ENCODE measurements at places on chromosomes 2 and 18.

DNA sequence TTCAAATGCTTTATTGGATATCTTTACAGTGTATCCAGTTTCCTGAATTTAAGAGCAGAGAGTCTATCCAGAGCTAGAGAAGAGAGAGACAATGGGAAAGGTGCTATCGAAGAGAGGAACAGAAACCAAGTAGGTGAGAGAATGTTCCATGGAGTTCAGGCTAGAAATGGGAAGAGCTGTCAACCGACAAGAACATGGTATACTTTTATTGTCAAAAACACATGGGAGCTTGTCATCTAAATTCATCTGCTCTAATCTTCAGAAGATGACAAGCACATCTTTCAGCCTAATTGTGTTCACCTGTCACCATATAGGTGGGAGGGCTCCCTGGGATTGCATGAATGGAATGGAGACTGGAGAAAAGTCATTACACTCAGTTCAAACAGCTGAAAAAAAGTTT, 690.4 kb upstream of the LRATD1 start:
- DNase-seq = no peak

- DNase-seq = no peak
Measured at GRCh38 chr2:127704641-127705390, 3.5 kb downstream of the SFT2D3 start.

DNA sequence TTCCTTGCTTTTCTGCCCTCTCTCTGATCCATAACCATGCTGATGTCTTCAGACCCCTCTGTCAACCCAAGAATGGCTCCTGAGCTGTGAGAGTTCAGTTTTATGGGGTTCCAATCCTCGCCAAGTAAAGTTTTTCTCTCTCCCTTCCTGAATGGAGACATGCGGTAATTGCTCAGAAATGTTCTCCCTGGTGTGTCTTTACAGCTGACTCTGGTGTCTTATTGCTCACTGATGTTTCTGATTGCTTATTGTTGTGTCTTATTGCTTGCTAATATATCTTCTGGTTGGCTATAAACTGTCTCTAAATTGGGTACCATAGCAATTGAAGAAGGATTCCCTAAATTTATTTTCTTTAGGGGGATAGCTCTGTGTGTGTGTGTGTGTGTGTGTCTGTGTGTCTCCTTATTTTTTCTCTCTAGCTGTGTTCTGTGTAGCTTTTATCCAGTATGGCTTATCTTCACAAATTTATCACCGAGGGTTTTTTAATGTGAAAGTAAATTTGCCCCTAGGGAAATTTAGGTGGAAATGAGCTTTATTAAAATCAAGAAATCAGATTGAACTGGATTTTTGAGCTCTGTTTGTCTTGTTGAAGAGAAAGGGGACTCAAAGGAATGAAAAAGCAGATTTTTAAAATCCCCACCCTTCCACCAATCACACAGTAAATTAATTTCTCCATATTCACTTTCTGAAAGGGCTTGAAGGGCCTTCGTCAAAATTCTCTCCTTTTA, 19.5 kb downstream of the MGAT5 start:
- DNase-seq = no peak

GRCh38 chr2:212013626-212014025, 525.0 kb downstream of the ERBB4 start:
- no peak for DNase-seq

DNA sequence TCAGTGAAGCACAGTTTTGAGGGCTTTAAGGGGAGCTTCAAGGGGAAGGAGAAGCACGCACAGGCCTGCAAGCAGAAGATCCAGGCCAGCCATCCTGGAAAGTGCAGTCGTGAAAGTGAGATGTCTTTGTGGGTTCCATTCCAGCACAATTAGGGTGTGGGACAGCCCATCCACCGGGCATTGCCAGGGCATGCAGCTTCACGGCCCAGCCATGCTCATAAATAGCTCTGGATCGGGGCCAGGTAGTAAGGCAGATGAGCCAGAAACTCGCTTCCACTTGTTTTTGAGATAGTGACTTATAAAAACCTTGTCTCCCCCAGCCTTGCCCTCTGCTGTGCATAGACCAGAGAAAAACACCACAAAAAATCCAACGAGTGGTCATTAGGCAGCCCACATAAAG, 21.0 kb downstream of the KDSR start:
- no peak for DNase-seq

DNA sequence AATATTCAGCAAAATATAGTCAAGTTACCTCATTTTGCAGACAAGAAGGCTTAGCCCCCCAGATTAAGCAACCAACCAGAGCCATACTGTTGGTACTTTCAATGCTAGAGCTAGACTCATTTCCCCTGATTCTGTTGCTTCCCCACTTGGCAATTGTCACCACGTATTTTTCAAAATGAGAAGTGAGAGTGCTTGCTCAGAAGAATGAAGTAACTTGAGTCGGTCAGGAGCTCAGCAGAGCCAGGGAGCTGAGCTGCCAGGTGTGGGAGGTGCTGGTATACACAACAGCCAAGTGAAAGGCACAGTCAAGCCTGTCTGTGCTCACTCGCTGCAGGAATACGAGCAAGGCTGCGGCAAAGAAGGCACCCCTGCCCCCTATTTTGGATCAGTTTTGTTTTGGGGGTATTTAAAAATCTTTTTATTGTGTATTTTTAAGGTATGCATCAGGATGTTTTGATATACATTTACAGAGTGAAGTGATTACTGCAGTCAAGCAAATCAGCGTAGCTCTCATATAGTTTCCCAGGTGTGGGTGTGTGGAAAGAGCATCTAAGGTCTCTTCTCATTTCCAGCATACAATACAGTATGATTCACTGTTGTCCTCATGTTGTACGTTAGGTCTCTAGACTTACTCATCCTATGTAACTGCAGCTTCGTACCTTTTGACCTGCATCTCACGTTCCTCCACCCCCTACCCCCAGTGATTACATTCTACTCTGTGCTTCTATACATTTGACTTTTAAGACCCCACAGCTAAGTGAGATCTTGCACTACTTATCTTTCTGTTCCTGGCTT, 62.4 kb downstream of the MRPS9 start:
- no peak for DNase-seq

GRCh38 chr18:3153107-3153704, 66.6 kb downstream of the MYOM1 start:
- DNase-seq = no peak

- DNase-seq = no peak
Measured at GRCh38 chr2:98773169-98773568, 42.2 kb upstream of the MGAT4A start.

GRCh38 chr2:160351956-160352355, 141.7 kb downstream of the RBMS1 start:
- DNase-seq = no peak

- no peak for DNase-seq
Measured at GRCh38 chr18:56333839-56334238, 304.6 kb downstream of the TXNL1 start.

DNA sequence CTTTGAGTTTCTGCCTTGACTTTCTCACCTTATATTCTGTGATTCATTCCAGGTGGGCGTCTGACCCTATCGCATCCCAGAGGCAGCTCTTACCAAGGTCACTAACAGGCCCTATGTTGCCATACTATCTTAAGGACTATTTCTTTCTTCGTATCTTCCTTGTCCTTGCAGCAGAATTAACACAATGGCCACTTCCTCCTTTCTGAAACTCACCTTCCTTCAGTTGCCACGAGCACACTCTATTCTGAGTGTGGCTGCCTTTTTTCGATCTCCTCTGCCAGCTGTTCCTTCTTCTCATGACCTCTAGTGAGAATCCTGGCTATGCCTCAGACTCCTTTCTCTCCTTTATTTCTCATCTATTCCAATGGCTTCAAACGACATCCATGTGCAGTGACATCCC, 160.4 kb upstream of the CCDC195 start:
- no peak for DNase-seq

- DNase-seq = no peak
Measured at GRCh38 chr18:13176847-13177246, 41.7 kb upstream of the LDLRAD4 start.

DNA sequence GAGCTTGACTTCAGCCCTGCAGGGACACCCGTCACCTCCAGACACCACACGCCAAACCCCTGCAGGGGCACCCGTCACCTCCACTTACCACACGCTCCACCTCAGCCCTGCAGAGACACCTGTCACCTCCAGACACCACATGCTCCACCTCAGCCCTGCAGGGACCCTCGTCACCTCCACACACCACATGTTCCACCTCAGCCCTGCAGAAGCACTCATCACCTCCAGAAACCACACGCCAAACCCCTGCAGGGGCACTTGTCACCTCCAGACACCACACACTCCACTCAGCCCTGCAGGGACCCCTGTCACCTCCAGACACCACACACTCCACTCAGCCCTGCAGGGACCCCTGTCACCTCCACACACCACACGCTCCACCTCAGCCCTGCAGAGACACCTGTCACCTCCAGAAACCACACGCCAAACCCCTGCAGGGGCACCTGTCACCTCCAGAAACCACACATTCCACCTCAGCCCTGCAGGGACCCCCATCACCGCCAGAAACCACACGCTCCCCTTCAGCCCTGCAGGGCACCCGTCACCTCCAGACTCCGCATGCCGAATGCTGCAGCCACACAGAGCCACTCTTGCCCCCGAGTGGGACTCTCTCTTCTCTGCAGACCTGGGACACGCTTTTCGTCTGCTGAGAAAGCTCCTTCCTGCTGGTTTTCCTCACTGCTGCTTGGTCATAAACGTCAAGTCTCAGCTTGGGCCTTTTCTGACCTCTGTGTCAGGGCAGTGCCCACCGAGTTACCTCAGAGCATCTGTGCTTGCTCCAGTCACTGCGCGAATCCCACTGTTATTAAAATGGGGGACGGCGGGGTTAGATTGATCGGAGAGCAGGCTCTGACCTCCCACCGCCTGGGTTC, 77.5 kb upstream of the SALL3 start:
- DNase-seq = no peak

DNA sequence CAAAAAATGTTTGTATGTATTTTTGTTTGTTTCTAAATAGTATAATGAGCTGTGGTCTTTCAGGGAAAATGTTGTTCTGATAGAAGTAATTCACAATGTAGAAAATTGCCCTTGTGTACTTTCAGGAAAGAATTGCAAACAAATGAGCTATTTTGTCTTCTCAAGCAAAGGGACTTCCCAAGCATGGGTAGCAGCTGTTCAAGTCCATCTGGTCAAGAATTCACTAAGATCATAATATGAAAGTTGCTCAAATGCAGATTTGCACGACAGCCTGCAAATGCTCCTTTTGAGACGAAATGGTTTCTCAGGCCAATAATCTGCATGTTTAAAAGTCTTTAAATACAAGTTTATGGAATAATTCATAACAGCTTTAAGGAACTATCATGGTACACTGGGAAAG, 51.9 kb upstream of the HNMT start:
- no peak for DNase-seq

DNA sequence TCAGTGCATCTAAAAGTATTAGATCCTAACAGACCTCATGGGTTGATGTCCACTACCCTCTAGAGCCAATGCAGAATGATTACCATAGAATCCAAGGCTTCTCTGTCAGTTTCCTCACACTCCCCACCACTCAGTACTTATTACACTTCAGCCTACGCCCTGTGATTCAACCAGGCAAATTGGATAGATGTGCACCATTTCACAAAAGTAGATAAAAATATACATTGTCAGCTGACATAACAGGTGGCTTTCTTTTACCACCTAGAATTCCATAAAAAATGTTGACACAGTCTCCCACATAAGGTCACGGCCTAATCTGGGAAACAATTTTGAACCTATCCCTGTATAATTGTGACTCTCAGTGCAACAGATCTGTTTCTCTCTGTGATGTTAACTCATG, 144.9 kb downstream of the CERS6 start:
- no peak for DNase-seq

GRCh38 chr2:195477248-195477995, 179.6 kb upstream of the SLC39A10 start:
- DNase-seq = no peak

DNA sequence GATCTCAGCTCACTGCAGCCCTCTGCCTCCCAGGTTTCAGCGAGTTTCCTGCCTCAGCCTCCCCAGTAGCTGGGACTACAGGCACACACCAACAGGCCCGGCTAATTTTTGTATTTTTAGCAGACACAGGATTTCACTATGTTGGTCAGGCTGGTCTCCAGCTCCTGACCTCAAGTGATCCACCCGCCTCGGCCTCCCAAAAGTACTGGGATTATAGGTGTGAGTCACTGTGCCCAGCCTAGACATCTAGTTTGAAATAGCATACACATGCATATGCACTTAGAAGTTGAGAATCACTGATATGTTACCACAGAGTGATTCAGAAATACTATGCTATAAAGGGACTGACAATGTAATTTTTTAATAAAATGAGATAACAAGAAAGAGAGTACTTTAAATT, 69.8 kb upstream of the CDKL4 start:
- DNase-seq = no peak

DNA sequence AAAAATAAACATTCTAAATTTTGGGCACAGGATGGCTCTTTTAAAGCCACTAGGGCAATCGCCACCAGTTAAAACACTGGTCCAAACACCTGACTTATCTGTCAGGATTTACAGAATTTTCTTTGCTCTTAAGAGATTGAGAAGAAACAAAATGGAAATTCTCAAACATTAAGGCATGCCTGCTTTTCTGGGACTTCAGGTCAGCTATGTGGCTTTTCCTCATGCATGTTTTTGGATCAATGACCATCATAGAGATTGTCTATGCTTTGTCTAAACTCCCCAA, 112.7 kb downstream of the SMAD2 start:
- DNase-seq = no peak

DNA sequence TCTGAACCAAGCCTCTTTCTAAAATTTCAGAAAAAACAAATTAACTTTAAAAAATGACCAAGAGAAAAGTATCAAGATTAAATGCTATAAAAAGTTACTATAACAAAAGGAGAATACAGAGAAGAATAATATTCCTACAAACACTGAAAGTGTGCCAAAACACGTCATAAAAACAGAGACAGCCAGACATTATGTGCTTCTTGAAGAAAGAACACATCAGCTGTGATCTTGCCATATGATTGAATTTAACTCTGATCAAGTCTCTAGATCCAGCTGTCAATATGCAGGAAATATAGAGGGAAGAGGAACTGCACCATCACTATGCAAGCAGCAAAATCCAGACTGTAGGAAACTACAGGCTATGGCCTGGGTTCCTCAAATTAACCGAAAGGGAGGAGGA, 33.7 kb upstream of the COL5A2 start:
- DNase-seq = no peak

GRCh38 chr2:142693171-142693950, 184.1 kb upstream of the KYNU start:
- no peak for DNase-seq

DNA sequence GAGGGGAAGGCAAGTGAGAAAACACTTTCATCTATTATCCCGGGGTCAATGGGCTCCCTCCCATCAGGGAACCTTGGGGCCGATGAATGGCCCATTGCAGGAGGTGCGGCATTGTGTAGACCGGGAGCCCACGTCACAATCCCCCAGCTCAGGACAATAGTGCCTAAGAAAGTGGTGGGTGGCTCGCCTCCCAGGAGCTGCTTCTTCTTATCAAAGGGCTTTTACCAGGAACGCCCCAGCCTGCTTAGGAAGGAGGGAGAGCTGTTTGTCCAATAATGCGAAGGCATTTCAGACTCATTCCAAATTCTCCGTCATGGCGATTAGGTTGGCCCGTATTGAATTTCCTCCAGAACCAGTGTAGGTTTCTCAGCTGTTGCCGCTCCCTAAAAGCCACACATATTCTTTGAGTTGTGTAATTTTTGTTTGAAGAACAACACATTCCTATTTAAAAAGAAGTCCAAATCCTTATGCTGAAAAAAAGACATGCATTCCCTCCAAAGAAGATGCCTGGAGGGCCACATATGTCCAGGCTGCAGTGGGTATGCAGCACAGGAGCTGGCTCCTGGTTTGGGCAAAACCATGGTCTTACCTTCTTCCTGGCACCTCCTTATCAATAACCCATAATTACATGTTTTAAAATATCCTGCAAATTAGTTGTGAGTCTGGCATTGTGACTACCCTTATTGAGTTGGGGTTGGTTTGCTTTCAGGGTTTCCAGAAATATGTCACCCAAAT, 264.7 kb downstream of the MYCN start:
- no peak for DNase-seq

- no peak for DNase-seq
Measured at GRCh38 chr2:53182601-53183000, 585.0 kb upstream of the CHAC2 start.
